NCI-H524 treated with DMSO at 0.1 percent for 48 hours (cell line): ENCODE measurements at places on chromosomes 12 and 14.
A peak's percentile ranks its signal among the peaks of the same experiment; 100 is the strongest.

- no peak for DNase-seq
Observed at GRCh38 chr12:47481041-47481440, 224.8 kb downstream of the RPAP3 start.

DNA sequence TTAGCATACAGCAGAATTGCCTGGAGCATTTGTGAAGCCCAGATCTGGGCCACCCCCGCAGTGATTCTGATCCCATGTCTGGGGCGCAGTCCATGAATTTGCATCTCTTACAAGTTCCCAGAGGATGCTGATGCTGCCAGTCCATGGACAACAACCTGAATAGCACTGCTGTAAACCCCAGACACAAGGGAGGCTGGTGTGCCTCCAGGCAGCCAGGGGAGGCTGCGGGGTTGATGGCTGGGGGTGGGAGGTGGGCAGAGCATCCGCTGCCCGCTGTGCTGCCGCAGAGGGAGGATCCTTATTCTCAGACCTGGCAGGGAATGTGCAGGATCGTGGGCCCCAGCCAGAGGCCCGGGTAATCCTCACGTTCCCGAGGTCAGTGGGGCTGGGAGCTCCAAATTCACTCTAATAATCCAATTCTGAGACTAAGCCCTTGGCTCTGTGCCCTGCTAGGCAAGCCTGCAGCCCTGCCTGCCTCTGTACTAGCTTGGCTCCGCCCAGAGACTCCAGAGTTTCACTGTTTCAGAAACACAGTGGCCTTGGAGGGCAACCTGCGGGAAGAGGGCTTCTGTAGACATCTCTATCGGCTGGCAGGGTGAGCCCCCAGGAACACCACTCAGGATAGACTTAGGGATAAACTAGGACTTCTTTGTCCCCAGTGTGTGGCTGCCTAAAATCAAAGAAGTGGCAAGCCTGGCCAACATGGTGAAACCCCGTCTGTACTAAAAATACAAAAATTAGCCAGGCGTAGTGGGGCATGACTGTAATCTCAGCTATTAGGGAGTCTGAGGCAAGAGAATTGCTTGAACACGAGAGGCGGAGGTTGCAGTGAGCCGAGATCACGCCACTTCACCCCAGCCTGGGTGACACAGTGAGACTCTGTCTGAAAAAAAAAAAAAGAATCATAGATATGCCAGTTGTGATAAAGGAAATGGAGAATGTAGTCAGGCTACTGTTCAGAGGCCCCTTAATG lies 17.8 kb upstream of the MLEC start:
- no peak for DNase-seq

DNA sequence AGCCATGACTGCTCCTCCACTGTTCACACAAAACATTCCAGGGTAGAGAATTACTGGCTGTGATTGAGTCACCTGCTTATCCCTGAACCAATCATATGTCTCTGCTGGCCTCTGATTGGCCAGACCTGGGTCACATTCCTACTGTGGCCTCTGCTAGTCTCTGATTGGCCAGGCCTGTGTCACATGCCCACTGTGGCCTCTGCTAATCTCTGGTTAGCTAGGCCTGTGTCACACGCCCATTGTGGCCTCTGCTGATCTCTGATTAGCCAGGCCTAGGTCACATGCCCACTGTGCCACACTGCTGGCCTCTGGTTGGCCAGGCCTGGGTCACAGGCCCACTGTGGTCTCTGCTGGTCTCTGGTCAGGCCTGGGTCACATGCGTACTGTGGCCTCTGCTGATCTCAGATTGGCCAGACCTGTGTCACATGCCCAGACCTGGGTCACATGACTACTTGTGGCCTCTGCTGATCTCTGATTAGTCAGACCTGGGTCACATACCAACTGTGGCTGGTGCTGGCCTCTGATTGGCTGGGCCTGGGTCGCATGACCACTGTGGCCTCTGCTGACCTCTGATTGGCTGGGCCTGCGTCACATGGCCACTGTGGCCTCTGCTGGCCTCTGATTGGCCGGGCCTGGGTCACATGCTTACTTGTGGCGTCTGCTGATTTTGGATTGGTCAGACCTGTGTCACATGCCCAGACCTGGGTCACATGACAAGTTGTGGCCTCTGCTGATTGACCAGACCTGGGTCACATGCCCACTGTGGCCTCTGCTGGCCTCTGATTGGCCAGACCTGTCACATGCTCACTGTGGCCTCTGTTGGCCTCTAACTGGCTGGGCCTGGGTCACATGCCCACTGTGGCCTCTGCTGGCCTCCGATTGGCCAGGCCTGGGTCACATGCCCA lies 251.6 kb downstream of the SLC15A4 start:
- DNase-seq, result no peak

- no peak for DNase-seq
Observed at GRCh38 chr14:101991352-101991751, 27.0 kb downstream of the DYNC1H1 start.

DNA sequence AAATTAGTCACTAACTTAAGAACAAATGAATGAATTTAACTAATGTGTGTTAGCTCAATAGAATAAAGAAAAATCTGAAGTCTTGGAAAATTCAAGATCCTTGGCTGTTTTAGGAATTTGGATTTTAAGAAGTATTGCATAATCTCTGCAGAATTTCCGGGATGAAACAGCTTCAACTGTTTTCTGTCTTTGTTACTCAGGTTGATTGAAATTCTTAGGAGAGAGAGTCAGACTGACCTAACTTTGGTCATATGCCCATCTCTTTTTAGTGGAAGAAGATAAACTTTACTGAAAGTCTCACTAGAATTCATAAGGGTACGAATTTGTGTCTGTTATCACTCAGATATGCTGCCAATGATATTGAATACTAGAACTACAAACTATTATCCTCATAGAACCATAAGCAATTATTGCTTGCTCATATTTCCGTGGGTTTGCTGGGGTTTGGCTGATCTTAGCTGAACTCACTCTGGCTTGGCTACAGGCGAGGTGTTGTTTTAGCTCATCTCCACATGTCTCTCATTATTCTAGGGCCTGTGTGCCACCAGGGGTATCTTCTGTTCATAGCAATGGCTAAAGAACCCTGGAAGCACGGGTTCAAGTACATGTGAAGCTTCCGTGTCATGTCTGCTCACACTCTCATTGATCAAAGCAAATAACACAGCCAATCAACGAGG lies 257.4 kb upstream of the NOVA1 start:
- no peak for DNase-seq

- DNase-seq, result no peak
Observed at GRCh38 chr12:22634883-22635282, 9.9 kb downstream of the ETNK1 start.

DNA sequence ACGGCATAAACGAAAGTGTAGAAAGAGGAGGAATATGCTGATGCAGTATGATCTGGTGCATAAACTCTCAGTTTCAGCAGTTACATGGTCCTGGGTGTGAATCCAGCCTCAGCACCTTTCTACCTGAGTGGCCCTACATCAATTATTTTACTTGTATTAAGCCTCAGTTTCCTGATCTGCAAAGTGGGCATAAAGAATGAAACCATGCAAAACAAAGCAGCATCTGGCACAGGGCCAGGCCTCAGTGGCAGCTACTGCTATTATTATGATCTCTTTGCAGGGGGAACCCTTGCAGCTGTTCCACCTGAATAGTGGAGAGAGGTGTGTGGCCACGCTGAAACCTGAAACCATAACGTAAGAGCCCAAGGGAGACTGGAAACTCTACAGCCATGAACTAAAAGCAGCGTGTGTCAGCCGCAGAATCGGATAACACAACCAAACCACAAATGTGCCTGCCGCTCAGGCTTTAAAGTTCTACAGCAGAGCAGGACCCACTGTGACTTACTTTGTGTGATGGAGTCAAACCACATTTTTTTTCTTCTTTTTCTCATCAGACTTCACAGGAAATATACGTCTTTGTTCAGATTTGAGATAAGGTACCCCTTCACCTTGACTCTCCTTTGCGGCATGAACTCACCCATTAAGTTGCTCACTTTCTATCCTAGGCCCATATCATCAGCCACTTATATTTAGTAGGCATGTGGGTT lies 29.2 kb upstream of the FOS start:
- DNase-seq, result no peak

DNA sequence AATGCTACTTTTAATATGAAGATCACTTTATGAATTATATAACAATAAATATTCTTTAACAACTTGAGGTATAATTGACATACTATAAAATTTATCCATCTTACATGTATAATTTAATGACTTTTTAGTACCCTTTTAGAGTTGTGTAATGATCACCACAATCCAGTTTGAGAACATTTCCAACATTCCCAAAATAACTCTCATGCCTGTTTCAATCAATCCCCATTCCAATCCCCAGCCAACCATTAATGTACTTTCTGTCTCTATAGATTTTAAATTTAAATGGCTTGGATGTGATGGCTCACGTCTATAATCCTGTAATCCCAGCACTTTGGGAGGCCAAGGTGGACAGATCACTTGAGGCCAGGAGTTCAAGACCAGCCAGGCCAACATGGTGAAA lies 23.5 kb upstream of the FRMD6 start:
- DNase-seq, result no peak

DNA sequence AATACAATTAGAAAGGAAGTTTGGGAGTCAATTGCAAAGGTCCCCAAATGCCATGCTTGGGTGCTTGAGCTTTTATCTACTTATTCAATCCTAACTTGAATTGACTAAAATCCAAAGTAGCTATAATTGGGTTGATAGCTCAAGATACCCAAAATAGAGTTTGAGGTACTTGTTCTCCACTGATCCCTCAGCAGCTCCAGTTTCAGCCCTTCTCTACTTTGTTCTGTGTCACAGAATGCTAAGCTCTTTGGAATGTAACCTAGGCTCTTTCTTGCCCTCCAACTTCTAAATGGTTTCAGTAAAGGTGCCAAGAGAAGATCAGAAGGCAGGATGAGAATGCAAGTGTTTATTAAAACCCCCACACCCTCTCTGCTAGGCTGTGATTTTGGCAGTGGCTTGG lies 251.4 kb upstream of the CLEC14A start:
- DNase-seq, result no peak

DNA sequence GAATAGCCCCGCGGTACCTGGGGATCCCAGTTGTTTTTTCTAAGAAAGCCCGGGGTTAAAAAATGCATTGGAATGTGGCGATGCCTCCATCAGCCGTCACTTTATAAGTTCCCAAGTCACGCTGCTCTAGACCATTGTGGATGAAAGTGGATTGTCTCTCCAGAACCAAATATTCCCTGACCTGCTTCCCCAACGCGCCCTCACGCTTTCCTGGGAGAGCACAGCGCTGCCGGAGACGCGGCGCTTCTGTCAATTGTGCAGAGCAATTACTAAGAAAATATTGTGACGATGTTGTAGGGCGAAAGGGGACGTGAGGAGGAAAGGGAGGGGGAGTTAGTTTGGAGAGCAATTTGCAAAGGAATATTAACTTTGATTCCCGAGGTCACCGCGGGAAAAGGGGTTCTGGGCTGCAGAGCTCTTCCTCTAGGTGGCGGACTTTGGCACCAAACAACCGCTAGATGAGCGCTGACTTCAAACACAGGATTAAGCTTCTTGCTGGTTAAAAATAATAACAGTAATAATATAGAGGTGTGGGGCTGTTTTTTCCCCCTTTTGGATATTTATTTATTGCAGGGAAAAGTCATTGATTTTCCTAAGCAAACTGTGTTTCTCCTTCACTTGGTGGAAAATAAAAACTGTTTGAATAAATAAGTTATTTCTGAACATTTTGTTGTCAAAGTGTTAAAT lies 9.6 kb upstream of the FOXG1 start:
- no peak for DNase-seq

DNA sequence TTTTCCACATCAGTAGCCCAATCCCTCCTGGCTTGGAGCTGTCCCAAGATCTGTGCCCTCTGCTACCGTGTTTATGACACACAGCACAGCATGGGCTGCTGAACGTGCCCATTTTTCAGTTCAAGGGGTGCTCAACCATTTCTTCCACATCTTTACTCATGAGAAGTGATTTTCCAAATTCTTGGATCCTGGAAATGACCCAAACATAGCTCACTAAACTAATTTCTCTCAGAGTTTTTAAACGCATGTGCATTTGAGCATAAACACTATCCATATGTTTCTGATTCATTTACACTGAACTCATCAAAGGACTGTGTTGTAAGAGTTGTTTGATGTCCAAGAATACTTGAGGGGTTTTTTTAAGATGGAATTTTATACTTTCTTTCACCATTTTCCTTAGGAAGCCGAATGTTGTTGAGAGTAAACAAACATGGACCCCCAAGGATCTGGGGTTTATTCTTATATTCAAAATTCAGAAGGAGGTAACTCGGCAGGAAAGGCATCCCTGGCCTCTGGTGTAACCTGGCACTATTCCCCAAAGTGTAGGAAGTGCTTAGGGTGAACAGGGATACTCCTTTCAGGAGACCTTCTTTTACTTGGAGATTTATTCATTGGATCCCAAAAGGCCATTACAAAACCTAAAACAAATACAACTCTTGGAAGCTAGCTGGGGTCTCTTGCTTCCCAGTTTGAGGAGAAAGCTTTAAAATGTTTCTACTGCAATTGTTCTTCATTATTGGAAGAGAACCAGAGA lies 215.0 kb downstream of the BMP4 start:
- DNase-seq, result no peak

DNA sequence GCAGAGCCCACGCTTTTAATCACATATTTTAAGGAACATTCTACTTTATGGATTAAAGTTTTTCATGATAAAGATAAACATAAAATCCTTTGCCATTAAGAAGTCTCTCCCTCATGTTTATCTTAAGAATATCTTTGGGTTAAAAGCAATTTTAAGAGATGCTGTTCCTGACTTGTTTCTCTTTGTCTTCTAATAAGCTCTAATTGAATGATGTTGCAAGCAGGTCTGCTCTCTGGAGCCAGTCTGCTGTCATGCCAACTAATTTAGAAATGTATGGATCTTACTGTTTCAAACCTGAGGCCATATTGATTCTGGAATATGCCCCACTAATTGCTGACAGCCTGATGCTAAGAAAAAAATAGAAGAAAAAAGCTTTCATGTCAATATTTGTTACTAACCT lies 173.6 kb downstream of the TTC8 start:
- no peak for DNase-seq

GRCh38 chr14:72064501-72064900 lies 132.3 kb downstream of the RGS6 start:
- no peak for DNase-seq

- DNase-seq, result no peak
Observed at GRCh38 chr14:63747846-63748245, 20.0 kb upstream of the SGPP1 start.

DNA sequence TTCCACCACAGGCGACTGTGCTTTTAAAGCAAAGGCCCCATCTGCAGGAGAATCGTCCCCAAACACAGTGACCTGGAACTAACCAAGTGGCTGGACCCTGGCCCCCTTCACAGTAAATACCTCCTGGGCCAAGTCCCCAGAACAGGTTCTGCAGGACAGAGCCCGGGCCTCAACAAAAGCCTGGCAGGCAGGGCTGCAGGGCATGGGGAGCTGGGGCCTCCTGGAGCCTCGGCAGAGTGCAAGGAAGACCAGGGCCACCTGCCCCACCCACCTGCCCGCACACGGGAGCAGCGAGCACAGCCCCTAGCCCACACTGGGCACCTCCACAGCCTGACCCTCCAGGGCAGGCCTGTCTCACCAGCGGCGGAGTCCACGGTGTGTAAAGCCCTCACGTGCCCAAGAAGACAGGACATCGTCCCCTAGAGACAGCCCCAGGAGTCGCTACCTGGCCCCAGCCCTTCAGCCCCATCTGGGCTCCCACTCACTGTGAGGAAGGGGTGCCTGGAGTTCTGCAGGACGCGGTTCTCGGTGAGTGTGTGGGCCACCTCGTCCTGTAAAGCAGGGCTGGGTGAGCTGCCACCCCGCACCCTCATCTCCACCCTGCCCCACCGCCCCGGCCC lies 21.0 kb downstream of the AKT1 start:
- DNase-seq, result no peak

GRCh38 chr12:106300761-106301160 lies 1.8 kb upstream of the TCP11L2 start:
- DNase-seq, result no peak

- DNase-seq, result no peak
Observed at GRCh38 chr14:74763803-74764531, 851 bp downstream of the YLPM1 start.

- DNase-seq, result peak; percentile 10
Observed at GRCh38 chr12:91361864-91362263, 179.2 kb upstream of the DCN start.
